ENCODE measurements at places on chromosomes 16 and 17. TPM values are rescaled to one million over a fixed set of nuclear protein-coding genes. Genes with fewer than 3 reads are reported as not detected.
A peak's percentile ranks its signal among the peaks of the same experiment; 100 is the strongest.

GRCh38 chr17:1995907-1996799 is 29.0 kb downstream of the RTN4RL1 start:
- DNase-seq: no peak

DNA sequence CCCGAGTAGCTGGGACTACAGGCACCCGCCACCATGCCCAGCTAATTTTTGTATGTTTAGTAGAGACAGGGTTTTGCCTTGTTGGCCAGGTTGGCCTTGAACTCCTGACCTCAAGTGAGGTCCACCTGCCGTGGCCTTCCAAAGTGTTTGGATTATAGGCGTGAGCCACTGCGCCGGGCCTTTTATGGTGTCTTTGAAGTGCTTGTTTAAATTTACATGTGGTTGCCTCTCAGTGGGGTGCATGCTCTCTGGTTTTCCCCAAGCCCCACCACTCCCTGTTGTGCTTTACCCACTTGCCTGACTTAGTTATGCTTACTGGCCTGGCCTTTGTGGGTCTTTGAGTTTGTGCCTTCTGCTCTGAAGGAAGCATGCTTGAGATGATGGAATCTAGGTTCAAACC is 132.0 kb downstream of the PRKCB start:
- DNase-seq: no peak

DNA sequence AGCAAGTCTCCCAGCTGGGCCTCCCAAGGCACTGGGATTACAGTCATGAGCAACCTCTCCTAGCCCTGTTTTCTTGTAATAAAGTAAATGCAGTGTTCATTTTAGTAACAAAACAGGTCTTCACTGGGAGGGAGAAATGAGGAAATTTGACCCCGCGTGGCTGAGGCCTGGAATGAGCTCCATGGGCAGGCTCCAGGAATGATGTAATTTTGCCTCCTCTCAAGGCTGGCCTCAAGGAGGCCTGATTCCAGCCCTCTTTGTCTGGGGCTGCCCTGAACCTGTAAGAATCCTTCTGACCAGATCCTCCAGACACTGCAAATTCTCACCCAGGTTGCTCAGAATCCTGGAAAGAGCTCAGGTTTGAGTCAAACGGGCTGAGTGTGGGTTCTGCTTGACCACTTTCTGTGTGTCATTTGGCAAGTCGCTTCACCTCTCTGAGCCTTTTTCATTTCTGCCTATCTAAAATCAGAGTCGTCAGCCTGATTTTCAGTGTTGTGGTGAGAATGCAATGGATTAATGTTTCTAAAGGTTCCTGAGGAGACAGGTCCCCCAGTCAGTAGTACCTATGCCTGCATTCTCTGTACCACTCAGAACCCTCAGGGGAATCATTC is 57.1 kb downstream of the RAB11FIP4 start:
- DNase-seq: peak; percentile 53

DNA sequence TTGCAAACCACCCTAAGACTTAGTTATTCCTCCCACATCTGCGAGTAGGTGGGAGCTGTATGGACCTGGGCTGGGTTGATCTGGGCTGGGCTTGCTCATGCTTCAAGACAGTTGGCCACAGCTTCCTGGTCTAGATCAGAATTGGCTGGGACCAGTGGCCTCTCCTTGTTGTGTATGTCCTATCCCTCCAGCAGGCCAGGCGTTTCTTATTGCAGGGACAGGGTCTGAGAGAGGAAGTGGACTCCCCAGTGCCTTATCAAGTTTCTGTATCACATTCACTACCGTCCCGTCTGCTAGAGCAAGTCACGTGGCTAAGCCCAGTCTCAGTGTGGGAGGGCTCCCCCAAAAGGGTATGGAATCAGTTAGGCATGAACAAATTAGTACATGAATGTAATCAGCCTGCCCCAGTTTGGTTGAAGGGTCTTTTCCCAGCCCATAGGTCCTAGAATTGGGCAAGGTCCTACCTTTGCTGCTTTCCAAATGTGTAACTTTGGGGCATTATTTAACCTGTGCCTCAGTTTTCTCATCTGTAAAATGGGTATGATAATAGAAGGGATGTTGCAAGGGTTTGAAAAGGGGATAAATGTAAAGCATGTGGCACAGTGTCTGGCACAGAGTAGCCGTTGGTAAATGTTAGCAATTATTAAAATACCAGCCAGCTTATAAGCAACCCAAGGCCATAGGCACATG is 36.0 kb downstream of the NKD1 start:
- DNase-seq: no peak

The SDR42E2 gene
- not detected for total RNA-seq

GRCh38 chr17:77640916-77641605 is 317.4 kb upstream of the TNRC6C start:
- no peak for DNase-seq

DNA sequence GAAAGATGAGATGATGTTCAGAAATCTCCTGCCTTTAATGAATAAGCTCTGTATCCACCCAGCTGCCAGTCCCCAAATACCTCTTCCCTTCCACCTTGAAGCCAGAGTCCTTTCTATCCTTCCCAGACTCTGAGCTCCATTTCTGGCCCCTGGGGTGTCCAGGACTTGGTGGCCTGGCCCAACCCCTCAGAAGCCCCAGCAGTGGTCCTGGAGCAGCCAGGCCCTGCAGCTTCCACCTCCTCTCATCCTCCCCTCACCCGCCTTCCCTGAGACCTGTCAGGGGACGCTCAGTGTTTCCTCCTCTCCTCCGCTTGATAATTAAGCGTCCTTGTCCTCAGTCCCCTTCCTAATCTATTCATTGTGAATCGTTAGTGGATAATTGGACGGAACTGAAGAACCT is 95.2 kb upstream of the CCL1 start:
- no peak for DNase-seq
